ENCODE measurements at places on chromosomes 1 and 21.

- peak; percentile 86 for DNase-seq
Observed at GRCh38 chr1:226763905-226764264, 24.8 kb upstream of the ITPKB start.

DNA sequence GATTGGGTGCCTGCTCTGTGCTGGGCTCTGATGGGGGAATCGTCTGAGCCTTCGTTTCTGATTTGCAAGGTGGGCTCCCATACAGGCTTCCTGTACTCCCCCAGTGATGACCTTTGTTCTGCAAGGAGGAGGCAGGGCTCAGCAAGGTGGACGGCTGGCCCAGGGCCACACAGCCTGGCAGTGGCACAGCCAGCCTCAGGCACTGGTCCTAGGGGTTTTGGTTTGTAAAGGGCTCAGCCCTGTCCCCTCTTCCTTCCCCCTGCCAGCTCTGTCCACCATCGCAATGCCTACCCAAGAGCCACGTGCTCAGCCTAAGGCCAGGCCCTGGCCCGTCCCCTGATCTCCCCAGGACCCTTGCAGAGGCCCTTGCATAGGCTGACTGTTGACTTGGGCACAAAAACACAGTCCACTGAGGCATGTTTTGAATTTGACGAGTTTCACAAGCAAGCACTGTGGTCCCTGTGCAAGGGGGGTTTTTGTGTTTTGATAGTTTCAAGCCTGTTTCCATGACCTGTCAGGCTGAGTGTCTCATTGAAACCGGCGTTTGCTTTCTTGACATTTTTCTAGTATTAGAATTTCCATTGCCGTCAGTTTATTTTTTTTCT lies 39.5 kb upstream of the TNFRSF1B start:
- DNase-seq: no peak

GRCh38 chr1:199909137-199909536 lies 118.4 kb upstream of the NR5A2 start:
- peak; percentile 13 for DNase-seq

DNA sequence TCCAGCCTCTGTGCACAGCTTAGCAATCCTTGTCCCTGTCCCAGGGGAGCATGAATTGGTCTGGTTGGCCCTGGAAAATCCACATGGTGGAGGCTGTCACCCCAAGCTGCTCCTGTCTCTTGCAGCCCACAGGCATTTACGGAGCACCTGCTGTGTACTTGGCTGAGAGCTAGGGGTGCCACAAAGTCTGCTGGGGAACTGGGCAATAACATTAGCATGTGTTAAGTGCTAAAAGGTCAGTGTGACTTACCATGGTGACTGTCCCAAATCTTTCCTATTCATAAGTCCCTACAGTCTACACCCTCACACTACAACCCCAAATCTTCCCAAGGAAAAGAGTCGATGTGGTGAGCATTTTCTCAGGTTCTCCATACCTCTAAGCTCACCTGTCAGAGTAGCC lies 53.6 kb upstream of the ARTN start:
- no peak for DNase-seq

- DNase-seq: no peak
Observed at GRCh38 chr1:171929121-171929520, 87.8 kb downstream of the DNM3 start.

DNA sequence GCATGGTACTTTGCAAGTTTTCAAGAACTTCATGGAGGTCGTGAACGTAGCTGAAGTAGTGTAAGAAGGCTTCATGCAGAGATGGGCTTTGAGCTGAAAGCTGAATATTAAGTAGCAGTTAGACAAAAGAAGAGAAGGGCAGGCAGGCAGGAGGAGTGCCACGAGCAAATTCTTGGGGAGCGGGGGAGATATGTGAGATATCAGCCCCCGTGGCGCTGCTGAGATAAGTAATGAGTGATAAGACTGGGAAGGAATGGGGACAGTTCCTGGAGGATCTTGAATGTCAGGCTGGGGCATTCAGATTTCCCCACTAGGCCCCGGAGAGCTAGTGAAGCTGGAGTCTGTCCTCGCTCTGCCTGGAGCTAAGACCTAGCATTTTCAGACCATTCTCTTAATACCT lies 27.9 kb upstream of the KIRREL1 start:
- DNase-seq: no peak

DNA sequence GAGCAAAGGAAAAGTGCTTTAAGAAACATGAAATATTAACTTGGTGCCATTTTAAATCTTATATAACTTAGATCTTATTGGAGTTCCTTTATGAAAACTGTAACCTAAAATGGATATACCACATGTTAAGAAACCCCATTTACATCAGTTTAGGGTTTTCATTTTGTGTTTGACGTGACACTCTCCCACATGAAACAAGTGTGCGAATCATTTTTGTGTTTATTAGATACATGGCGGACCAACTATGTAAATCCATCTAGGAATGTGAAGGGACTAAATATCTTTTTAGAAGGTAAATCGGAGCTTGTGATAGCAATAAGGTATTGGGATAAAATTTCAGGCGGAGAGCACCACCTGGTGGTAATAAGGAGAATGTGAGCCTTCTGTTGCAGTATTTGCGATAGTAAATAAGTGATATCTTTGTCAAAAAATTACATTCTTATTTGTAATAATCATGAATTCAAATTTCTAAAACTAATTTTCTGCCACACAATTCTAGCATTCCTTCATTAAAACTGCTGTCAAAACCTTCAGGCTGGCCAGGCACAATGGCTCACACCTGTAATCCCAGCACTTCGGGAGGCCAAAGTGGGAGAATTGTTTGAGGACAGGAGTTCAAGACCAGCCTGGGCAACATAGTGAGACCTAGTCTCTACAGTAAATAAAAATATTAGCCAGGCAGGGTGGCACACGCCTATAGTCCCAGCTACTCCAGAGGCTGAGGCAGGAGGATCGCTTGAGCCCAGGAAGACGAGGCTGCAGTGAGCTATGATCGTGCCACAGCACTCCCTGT lies 31.3 kb downstream of the SMAP2 start:
- DNase-seq: peak; percentile 65
